MCF 10A (cell line): ENCODE measurements at places on chromosomes 2 and 18. TPM values are rescaled to one million over a fixed set of nuclear protein-coding genes. Genes with fewer than 3 reads are reported as not detected.
A peak's percentile ranks its signal among the peaks of the same experiment; 100 is the strongest.

Gene ROCK2
- 40.0 and 40.7 TPM in 2 replicates for total RNA-seq

- DNase-seq, result no peak
Observed at GRCh38 chr2:168660870-168661862, 141.3 kb upstream of the NOSTRIN start.

Gene GREB1L
- total RNA-seq, result 9.4 and 11.0 TPM in 2 replicates

- no peak for DNase-seq
Observed at GRCh38 chr2:144183727-144184126, 336.2 kb downstream of the ZEB2 start.

GRCh38 chr18:65788373-65788772 lies 37.6 kb downstream of the CDH7 start:
- peak; percentile 25 for DNase-seq

GRCh38 chr18:13910986-13911385 lies 4.3 kb downstream of the MC2R start:
- no peak for DNase-seq

GRCh38 chr18:38751898-38752297 lies 1186.3 kb upstream of the CELF4 start:
- no peak for DNase-seq

GRCh38 chr2:76808732-76809131 lies 713.4 kb downstream of the LRRTM4 start:
- DNase-seq, result no peak
